Gastrocnemius medialis (tissue), 4 donors: ENCODE measurements at places on chromosomes 2 and 18. TPM values are rescaled to one million over a fixed set of nuclear protein-coding genes. Genes with fewer than 3 reads are reported as not detected.

Gene DNAJC5G
- not detected for total RNA-seq

- DNase-seq = no peak
These were observed 30.8 kb downstream of the ZNF892 start for GRCh38 chr2:95238131-95238530.

DNA sequence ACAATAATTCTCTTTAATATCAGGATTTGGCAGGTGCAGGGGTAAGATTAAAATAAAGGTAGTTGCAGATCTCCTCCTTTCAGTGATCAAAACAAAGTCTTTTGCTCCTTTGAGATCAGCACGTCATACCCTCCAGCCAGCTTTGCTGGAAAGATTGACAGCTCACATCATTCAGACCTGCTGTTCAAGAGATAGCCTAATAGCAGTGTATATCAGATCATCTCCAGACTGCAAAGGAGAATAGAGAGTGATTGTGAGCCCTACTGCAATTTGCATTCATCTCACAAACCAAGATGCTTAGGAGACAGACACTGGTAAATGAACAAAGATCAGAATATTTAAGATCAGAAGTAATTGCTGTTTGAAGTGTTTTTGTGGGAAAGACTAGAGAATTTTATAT is 135.8 kb upstream of the DSEL start:
- no peak for DNase-seq

DNA sequence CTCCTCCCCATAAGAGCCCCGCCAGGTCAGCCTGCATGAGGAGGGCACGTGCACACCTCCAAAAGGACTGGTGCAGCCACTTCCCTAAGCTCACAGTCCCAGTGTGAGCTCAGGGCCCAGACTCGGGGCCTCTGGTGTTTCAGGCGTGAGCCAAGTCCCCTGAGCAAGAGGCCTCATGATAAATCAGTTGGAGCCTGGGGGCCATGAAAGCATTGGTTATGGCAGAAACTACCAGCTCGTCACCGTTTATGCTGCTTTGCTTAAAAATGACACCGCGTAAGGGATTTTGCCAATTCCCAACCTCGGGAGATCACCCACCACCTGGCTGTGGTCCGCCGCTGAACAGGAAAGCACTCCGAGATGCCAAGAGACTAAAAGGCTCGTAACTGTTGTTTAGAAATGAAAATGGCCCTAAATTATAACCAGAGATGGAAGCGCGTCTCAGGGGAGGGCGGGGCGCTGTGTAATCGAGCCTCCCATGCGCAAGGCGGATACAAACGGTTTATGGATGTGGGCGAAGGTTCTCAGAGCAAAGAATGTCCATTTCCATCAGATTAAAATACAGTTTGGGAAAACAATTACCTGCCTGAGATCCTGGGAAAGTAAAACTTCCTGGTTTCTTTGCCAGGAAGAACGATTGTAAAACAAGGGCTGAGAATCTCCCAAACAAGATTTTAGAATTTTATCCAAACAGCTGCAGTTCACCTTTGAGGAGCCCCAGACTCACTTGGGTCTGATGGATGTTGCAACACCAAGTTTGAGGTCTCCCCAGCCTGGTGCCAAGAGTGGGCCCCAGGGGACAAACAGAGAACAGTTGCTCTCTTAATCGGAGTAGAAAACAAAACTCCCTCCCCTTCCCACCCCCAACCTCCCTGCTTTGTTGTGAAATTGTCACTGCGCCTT is 141.4 kb downstream of the BCL2 start:
- peak; percentile 82 for DNase-seq
